ENCODE measurements at places on chromosomes 7 and 10. TPM values are rescaled to one million over a fixed set of nuclear protein-coding genes. Genes with fewer than 3 reads are reported as not detected.

The ADIRF gene
- 22.9 TPM for polyA plus RNA-seq

The ACSM6 gene
- polyA plus RNA-seq = 0.25 TPM

The TDRD1 gene
- polyA plus RNA-seq = 0.03 TPM

The CABCOCO1 gene
- polyA plus RNA-seq = 2.9 TPM

Data from left renal cortex interstitium (tissue), 4 donors.